ENCODE measurements at places on chromosomes 1 and 21.

- DNase-seq: no peak
These were observed 3.1 kb upstream of the DOCK7 start for GRCh38 chr1:62691062-62691844.

GRCh38 chr1:197178998-197179397 lies 32.5 kb upstream of the ASPM start:
- no peak for DNase-seq

- no peak for DNase-seq
These were observed 7.5 kb downstream of the ID3 start for GRCh38 chr1:23551849-23552248.

GRCh38 chr1:7346070-7346596 lies 425.0 kb upstream of the VAMP3 start:
- no peak for DNase-seq

- DNase-seq: no peak
These were observed 6.3 kb upstream of the PRDM15 start for GRCh38 chr21:41885341-41886024.
